ENCODE measurements at places on chromosomes 3 and 15.

- DNase-seq: no peak
Observed at GRCh38 chr15:79944622-79945021, 26.4 kb downstream of the BCL2A1 start.

DNA sequence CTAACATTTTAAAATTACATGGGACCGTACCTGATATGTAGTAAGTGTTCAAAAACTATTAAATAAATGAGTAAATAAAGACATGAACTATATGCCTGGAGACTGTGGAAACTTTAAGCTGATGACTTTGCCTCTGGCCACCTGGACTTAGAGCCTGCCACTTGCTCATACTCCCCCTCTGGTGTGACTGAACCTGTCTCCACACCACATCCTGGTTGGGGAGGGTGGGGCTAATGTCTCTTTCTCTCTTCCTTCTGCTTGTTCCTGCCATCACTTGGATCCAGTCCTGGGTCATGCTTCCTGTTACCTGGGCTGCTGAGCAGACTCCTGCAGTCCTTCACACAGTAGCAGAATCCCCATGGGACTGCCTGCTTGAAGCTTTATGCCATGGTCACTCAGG, 8.2 kb upstream of the TMEM158 start:
- DNase-seq: no peak

DNA sequence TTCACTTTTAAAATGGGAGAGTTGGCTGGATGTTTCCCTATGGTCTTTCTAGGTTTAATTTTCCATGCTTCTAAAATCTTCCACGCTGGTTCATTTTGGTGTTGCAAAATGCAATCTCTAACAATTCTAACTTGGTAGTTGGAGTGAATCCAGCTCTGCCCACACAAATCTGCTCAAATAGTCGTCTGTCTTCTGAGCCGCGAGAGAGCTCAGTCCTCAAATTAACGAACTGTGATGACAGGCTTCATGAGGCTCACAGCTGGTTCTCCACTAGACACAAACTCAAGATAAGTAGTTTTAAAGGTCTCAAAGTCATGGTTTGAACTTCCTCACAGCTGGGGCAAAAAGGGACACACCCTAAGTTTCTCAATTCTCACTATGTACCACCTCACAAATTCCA, 178.6 kb upstream of the LYSMD4 start:
- no peak for DNase-seq

DNA sequence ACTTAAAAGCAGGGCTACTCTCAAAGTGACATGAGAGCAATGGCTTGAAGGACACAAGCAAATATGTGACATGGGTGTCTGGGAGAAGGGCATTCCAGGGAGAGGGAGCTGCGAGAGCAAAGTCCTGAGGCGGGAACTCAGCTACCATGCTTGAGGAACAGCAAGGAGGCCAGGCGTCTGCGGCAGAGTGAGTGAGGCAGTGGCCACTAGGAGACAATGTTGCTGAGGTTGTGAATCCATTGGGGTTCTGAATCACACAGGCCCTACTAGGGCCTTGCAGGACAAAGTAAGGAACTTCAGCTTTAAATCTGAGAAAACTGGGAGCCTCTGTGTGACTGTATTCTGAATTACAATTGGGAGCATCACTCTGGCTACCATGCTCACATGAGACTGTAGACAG, 94.1 kb upstream of the PRICKLE2 start:
- no peak for DNase-seq

DNA sequence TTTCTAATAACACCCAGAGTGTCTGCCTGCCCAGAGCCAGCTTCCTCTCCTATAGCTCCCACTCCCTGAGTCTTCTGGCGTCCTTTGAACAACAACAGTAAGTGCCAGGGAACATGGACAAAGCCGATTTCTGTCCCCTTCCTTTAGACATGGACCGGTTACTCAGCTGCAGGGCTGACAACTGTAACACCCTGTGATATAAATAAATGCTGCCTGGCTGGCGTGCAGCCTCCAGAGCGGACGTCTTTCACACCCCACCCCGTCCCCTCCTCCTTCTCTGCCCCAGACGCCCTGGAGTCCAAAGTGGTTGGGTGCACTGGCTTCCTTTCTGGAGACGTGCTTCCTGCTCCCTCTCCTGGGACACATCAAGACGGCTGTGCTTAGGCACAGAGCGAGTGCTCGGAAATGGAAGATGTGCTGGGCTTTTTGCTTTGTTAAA, 281.9 kb upstream of the LRRFIP2 start:
- DNase-seq: no peak

DNA sequence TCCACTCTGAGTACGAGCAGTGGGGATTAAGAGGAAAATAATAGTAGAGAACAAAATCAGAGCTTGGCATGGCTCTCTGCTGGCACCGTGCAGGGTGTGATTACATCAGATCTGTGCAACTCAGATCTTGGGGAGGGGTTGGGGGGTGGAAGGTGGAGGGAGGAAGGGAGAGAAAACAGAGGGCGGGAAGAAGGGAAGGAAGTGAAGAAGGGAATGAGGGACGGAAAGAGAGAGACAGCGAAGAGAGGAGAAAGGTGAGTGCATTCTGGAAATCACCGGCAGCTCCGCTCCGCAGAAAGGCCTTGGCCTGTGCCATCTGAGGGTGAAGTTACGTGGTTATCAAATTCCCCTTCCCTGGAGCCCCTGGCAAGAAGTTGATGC, 31.0 kb upstream of the ADAMTS17 start:
- DNase-seq: no peak

DNA sequence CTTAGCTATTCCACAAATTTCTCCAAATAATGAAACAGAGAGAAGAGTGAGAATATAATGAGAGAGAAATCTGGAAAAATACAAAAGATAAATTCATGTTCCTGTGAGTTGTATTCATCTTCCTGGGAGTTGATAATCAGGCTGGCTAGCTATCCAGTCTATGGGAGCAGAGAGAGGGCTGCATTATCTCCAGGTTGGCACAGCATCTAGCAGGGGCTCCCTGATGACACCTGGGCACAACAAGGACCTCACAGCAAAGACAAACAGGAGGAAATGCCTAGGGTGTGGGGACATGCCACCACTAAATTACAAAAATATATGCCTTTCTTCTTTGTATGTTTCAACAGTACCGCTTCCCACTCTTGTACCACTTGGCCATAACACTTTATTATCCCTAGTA, 1.9 kb downstream of the EHD4 start:
- no peak for DNase-seq

- DNase-seq: no peak
Observed at GRCh38 chr15:40238532-40239403, at the start of gene PAK6. TSS of gene PAK6 (plus strand) at chr15:40239063. CDS start at chr15:40264786, 25,723 bp downstream.

- no peak for DNase-seq
Observed at GRCh38 chr3:29281344-29282241, 722 bp downstream of the RBMS3 start.
